ENCODE measurements at places on chromosomes 6 and 20. TPM values are rescaled to one million over a fixed set of nuclear protein-coding genes. Genes with fewer than 3 reads are reported as not detected.

DNA sequence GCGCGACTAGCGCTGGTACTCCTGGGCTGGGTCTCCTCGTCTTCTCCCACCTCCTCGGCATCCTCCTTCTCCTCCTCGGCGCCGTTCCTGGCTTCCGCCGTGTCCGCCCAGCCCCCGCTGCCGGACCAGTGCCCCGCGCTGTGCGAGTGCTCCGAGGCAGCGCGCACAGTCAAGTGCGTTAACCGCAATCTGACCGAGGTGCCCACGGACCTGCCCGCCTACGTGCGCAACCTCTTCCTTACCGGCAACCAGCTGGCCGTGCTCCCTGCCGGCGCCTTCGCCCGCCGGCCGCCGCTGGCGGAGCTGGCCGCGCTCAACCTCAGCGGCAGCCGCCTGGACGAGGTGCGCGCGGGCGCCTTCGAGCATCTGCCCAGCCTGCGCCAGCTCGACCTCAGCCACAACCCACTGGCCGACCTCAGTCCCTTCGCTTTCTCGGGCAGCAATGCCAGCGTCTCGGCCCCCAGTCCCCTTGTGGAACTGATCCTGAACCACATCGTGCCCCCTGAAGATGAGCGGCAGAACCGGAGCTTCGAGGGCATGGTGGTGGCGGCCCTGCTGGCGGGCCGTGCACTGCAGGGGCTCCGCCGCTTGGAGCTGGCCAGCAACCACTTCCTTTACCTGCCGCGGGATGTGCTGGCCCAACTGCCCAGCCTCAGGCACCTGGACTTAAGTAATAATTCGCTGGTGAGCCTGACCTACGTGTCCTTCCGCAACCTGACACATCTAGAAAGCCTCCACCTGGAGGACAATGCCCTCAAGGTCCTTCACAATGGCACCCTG, 1.6 kb downstream of the TPBG start:
- H3K27ac ChIP-seq: peak overlapping the region; percentile 77
- H3K4me3 ChIP-seq: peak overlapping the region; percentile 75

DNA sequence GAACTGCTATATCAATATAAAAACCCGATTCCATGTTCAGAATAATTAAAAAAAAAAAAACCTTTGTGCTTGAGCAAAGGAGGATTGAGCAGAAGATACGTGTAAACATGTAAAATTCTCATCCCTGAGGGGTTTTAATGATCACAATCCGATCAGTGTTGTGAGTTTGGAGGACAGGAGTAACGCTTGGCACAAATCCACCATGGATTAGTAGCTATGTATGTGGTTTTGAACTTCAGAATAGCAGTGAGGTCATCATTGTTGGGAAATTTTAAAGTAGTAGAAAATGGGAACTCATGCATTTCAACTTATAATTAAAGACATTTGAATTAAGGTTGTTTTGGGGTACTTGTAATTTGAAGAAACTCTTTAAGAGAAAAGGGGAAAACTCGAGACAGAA, 203.2 kb downstream of the RPS12 start:
- peak; percentile 74 for DNase-seq
- no peaks in the 10 kb centered on the region for H3K36me3 ChIP-seq
- H3K27me3 ChIP-seq: no peaks in the 10 kb centered on the region
- no peak overlapping the region for H3K4me3 ChIP-seq
- peaks cover 21% of the 10 kb centered on the region for H3K4me1 ChIP-seq

DNA sequence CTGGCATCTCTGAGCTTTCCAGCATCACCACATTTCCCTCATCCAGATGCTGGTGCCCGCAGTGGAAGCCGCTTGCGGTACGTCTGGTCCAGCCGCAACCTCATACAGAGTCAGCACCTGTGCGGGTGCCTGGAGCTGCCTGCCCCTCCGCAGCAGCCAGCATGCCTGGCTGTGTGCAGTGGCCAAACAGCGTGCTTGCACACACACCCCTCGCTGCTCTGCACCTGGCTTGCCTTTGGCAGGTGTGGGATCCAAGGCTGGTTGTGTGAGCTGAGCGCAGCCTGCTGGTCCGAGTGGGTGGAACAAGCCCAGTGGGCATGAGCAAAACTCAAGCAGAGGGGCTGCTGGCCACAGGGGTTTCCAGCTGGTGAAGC, 3.1 kb upstream of the HINT3 start:
- no peak for DNase-seq
- H3K4me1 ChIP-seq: 0 out of 2 replicates have a peak, but pooled peaks cover 3% of the 10 kb centered on the region
- no peak overlapping the region for H3K4me3 ChIP-seq
- H3K36me3 ChIP-seq: no peaks in the 10 kb centered on the region
- H3K27ac ChIP-seq: no peak overlapping the region

- H3K4me1 ChIP-seq: peaks cover 58% of the 10 kb centered on the region
- peak overlapping the region; percentile 83 for H3K27ac ChIP-seq
- peak; percentile 98 for DNase-seq
- no peak overlapping the region for H3K4me3 ChIP-seq
- H3K36me3 ChIP-seq: peaks cover 33% of the 10 kb centered on the region
Observed at GRCh38 chr6:150891888-150892485, 26.5 kb downstream of the MTHFD1L start.

DNA sequence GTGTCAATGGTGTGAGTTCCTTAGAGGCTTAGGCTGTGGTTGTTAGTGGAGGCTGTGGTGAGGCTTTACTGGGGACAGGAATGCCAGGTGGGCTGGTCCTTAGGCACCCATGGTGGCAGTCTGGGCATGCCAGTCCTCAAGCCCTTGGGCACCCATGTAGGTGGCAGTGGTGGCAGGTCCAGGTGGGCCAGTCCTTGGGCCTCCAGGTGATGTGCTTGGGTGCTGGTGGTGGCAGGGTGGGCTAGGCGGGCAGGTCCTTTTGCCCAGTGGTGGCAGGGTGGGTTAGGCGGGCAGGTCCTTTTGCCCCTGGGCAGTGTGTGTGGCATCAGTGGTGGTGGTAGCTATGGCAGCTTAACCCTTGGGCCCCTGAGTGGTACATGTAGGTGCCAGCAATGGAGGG, 133.8 kb downstream of the FLRT3 start:
- H3K27ac ChIP-seq: no peak overlapping the region
- H3K36me3 ChIP-seq: no peaks in the 10 kb centered on the region
- no peaks in the 10 kb centered on the region for H3K4me1 ChIP-seq
- H3K4me3 ChIP-seq: no peak overlapping the region

DNA sequence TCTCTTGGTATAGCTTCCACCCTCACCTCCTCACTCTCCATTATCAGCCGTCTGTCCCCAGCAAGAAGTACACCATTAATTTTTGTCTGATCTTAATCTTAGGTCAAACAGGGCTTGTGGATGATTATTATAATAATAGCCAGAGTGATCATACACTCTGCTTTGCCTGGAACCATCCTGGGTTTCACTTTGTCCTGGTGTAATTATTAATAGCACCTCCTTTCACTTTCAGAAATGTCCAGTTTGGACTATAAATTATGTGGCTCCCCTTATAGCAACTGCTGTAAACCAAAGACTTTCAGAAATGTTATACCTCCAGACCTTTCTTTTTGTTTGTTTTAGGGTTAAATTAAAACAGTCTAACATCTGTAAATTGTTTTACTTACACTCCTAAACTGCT, 951 bp upstream of the TRIM31 start:
- peaks cover 4% of the 10 kb centered on the region for H3K27me3 ChIP-seq
- no peak overlapping the region for H3K27ac ChIP-seq

DNA sequence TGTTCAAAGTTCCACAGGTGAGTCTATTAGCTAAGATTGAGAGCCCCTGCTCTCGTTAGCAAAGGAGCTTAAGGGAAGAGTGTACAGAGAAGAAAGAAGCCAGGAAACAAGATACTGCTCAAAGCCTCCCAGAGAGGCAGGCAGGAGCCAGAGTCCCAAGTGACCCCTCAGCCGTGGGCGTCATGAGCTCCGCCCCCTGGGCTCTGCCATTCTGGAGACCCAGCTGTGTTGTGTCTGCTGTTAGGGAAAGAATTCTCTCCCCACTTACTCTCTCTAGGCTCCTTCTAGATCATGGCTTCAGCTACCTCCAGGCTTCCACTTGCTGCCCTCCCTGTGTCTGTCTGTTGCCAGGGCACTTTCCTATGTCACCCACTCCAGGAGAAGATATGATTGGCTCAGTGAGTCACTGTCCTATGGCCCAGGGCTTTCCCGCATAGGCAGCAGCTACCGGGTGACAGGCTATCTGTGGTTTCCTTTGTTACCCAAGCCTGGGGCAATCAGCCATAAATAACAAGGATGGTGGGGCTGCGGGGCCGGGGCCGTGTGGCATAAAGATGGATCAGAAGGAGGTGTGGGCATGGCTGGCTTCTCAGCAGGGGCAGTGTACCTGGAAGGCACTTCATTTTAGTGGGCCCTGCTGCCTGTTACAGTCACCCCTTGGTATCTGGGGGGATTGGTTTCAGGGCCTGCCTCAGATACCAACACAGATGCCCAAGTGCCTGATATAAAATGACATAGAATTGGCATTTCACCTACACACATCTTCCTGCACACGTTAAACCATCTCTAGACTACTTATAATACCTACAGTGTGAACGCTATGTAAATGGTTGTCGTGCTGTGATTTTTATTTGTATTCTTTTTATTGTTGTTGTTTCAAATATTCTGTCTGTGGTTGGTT, 118.9 kb downstream of the ARMC2 start:
- no peak overlapping the region for H3K27ac ChIP-seq
- peak; percentile 76 for DNase-seq
- H3K4me1 ChIP-seq: 0 out of 2 replicates have a peak, but pooled peaks cover 3% of the 10 kb centered on the region
- peak overlapping the region; percentile 20 for H3K4me3 ChIP-seq

DNA sequence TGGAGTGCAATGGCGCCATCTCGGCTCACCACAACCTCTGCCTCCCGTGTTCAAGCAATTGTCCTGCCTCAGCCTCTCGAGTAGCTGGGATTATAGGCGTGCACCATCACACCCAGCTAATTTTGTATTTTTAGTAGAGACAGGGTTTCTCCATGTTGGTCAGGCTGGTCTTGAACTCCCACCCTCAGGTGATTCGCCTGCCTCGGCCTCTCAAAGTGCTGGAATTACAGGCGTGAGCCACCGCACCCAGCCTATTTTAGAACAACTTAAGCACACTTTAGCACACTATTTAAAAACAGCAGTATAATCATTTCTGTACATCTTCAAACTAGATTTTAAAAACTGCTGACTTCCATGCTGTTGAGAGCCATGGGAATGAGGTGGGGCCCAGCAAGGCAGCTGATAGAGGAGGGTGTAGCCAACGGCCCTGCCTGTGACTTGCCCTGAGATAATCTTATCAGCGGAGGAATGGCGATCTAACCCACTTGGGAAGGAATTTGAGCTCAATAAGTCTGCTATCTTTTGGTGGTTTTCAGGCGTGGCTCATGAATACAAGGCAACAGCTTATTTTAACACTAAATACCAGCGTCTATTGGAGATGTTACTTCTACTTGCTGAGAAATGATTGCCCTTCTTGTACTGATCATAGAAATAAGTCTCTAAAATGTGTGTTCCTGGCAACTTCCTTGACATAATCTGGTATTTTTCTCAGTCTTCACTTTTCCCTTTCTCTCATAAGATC, 12.1 kb downstream of the ZDHHC14 start:
- H3K27ac ChIP-seq: no peak overlapping the region
- H3K4me3 ChIP-seq: no peak overlapping the region
- no peaks in the 10 kb centered on the region for H3K27me3 ChIP-seq
- DNase-seq: no peak

GRCh38 chr6:6199678-6200077, 120.8 kb downstream of the F13A1 start:
- no peaks in the 10 kb centered on the region for H3K36me3 ChIP-seq
- H3K4me3 ChIP-seq: no peak overlapping the region

DNA sequence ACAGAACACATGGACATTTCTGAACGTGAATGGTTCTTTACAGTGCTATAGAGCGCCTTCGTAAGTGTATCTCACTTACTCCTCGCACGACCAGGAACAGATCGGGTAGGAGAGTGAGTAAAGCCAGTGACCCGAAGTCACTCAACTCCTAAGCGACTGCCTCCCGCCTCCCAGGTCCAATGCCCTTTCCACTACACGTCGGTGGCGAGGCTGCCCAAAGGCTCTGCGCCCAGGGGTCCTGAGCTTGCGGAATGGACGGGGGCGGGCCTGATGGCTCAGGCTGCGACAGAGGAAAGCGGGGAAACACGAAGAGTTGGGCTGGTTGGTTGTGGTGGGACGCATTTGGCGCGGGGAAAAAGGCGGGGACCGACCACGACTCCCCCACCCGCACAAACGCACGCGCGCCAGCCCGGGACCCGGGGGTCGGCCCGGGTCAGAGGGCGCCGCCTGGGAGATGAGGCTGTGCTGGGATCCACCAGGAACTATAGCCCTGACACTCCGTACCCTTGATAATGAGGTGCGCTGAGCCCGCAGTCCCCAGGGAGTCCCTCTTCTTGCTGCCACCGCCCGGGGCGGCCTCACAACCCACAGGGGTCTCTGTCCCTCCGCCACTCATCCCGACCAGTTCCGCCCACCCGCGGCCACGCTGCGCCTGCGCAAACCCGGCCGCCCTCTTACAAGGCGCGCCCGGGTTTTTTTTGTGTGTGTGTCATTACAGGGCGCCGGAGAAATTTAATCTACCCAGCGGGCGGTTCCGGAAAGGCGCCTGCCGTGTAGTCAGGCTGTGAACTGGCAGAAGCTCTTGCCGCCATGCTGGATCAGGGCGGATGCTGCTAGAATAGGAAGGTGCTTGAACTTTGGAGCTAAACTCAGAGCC, at the start of gene BLOC1S5:
Gene BLOC1S5, minus strand, starts transcription at position 629 of the 877 bp plus-strand sequence. Its CDS starts 13 bp downstream, at position 616.
- H3K36me3 ChIP-seq: no peaks in the 10 kb centered on the region
- H3K4me3 ChIP-seq: peak within 1 kb of the TSS; percentile 74
- peak; percentile 95 for DNase-seq
- H3K4me1 ChIP-seq: peaks cover 6% of the 10 kb centered on the region
- H3K27ac ChIP-seq: peak within 1 kb of the TSS; percentile 78

DNA sequence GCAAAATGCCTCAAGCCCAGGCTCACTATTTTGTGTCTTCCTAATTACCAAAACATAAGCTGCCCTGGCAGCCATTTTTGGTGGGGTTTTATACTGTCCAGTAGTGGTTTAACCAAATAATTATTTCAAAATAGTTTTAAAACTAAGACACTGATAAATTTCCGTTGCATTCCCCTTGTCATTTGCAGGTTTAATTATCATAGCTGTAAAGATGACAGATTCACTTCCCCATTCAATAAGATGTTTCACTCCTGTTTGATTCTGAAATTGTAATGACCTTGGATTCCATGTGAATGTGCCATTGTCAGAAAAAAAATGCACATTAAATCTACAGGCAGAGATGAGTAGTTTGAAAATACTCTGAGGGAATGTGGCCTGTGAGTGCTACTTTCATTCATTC, 172.0 kb downstream of the COL9A1 start:
- peak overlapping the region; percentile 94 for H3K27ac ChIP-seq
- H3K4me1 ChIP-seq: peaks cover 31% of the 10 kb centered on the region
- no peaks in the 10 kb centered on the region for H3K36me3 ChIP-seq
- no peak for DNase-seq

- H3K27ac ChIP-seq: no peak overlapping the region
- H3K4me1 ChIP-seq: peaks cover 20% of the 10 kb centered on the region
- peaks cover 11% of the 10 kb centered on the region for H3K36me3 ChIP-seq
- no peak overlapping the region for H3K4me3 ChIP-seq
Observed at GRCh38 chr20:5608104-5608441, 142.1 kb upstream of the SHLD1 start.

Gene B4GALT5
- total RNA-seq: 79.6 TPM

Gene PDYN
- not detected for total RNA-seq

Gene OR12D3
- total RNA-seq: not detected

Gene ISM1
- total RNA-seq: 0.05 TPM

Gene DDRGK1
- total RNA-seq: 16.4 TPM

Gene GNMT
- not detected for total RNA-seq

Gene NOX3
- not detected for total RNA-seq

Gene SOBP
- 7.0 TPM for total RNA-seq
